C1 segment of cervical spinal cord (tissue), 14 donors: ENCODE measurements at places on chromosomes 11 and 22.

- no peak for DNase-seq
Measured at GRCh38 chr11:44817207-44817949, 90.6 kb downstream of the TSPAN18 start.

- DNase-seq: no peak
Measured at GRCh38 chr22:50190941-50191741, 5.4 kb downstream of the TRABD start.

DNA sequence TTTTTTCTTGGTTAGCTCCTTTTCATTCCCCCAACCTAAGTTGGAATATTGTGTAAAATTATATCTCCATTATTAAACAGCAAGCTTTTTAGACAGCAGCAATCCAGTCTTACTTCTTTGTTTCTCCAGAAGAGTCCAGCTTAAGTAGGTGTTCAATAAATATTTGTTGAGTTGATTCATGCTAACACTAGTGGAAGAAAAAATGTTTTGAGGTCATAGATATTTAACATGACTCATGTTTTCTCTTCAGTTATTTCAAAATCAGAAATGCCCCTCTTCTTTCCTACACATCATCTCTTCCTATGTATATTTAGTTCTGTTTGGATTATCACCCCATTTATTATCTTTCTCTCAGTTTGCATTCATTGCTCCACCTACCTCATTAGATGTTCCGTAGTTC, 20.3 kb downstream of the CCDC83 start:
- no peak for DNase-seq

GRCh38 chr11:70175236-70175698, 27.8 kb upstream of the FADD start:
- no peak for DNase-seq

- no peak for DNase-seq
Measured at GRCh38 chr11:112651386-112651785, 309.8 kb upstream of the NCAM1 start.

DNA sequence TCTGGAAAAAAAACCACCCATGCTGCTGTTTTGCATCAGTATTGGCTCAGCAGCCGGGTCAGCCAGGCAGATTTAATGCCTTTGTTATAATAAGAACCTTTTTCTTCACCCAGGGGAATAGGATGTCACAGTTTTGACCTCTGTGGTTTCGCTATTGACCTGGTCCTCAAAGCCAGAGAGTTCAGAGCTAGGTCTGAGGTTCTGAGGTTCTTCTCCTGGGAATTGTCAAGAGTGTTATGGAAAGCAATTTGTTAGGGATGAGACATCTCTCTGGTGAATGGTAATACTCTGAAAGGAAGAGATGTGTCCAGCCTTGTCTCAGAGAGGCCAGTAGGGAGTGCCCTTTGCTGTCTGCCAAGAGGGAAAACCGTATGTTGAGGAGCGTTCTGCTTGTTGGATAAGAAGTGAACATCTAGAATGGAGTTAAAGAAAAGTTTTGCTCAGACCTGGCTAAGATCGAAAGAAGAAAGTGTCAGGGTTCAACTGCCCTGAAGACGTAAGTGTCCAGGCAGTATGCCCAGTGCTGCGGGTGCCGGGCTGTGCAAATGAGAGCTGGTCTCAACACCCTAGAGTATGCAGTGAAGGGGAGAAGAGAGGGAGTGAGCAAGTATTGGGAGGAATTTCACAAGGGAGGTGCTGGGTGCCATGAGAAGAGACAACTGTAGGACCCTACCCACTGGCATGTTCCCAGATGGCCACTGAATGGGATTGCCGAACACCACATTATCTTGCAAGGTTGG, 150.9 kb upstream of the TTC12 start:
- DNase-seq: no peak

GRCh38 chr22:49962751-49963646, 2.4 kb downstream of the PIM3 start:
- DNase-seq: no peak

- DNase-seq: no peak
Measured at GRCh38 chr22:46801826-46802607, 39.6 kb downstream of the TBC1D22A start.

DNA sequence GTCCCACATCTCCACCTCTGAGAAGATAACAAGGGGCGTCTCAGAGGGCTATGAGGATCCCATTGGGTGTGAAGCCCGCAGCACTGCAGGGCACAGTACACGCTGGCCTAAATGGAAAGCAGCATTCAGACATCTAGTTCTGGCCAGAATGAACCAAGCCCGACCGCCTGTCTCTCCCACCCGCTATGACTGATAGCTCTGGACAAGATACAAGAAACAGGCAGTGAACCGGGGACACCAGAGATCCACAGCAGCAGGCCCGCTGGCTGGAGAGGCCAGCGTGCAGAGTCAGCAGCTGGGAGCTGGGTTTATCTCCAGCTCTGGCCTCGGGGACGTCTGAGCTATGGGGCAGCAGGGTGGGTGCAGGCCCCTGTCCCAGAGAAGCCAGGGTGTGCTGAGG, 9.6 kb downstream of the CERK start:
- DNase-seq: no peak

DNA sequence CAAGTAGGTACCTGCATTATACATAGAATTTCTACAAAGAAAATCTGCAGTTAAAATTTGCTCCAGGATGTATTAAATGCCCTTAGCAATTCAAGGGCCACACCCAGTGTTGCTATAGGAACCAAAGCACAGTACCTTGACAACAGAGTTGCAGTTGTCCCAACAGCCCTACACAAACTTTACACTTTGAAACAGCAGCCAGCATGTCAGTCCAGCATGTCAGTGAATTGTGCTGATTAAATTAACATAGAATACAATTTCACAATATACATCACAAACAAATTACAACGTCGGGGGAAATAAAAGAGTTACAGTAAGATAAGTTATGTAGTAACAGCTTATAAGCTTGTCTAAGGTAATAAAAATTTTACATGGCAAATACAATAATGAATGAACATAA, 389.2 kb downstream of the SOX6 start:
- no peak for DNase-seq

DNA sequence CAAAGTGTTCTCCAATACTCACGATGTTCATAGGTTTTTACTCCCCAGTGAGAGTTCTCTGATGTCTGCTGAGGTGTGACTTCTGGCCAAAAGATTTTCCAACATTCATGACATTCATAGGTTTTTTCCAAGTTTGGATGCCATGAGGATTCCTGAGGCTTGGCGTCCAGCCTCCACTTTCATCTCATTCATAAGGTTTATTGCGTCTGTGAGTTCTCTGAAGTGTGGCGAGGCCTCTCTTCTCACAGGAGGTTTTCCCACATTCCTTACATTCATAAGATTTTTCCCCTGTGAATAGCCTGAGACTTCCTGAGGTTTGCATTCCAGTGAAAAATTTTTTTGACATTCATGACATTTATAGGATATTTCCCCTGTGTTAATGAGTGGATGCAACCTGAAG, 1014.1 kb downstream of the LRRC4C start:
- DNase-seq: no peak

GRCh38 chr22:25380122-25380747, 160.8 kb downstream of the CRYBB2 start:
- no peak for DNase-seq

GRCh38 chr11:2963112-2963754, 28.9 kb downstream of the NAP1L4 start:
- DNase-seq: no peak

GRCh38 chr11:96114178-96115064, 190.5 kb upstream of the MTMR2 start:
- DNase-seq: no peak

DNA sequence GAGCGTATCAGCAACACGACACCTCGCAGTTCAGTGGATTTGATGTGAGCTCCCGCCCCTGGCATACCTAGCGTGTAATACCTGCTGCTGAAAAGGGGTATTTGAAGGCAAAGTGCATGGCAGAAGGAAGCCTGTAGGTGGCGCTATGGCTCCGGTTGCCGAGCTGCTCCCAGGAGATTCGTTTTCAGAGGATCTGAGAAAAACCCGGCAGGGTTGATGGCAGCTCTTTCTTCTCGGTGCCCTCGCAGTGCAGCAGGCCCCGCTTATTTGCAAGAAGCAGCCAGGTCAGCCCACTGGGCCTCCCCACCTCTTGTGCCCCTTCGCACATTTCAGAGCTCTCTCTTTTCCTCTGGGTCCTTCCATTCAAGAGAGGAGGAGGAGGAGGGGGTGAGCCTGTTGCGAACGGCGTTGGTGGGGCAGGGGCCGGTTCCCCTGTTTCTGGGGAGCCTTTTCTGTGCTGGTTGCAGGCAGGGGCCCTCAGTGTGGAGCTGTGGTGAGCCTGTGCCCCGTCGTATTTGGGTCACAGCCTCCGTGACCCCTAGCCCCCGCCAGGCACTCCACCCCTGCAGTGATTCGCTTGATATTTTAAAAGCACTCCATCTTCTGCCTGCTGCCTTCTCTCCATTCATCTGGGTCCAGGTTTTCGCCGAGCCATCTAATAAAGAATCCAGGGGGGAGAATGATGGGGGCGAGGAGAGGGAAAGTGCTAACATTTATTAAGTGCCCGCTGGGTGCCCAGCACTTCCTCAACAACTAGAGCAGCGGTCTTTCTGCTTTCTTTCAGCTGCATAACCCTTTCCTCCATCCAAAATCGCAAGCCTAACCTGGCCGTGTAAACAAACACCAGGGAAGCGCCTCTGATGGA, 85.3 kb upstream of the SYT13 start:
- peak; percentile 43 for DNase-seq

- no peak for DNase-seq
Measured at GRCh38 chr11:132745306-132745705, 787.0 kb downstream of the OPCML start.
